ENCODE measurements at places on chromosomes 4 and X. TPM values are rescaled to one million over a fixed set of nuclear protein-coding genes. Genes with fewer than 3 reads are reported as not detected.

GAB3 gene
- 7.4 TPM for total RNA-seq

TEX13D gene
- not detected for total RNA-seq

AWAT2 gene
- not detected for total RNA-seq

RAB39B gene
- total RNA-seq, result 0.35 TPM

FGD1 gene
- total RNA-seq, result 4.4 TPM

PTTG2 gene
- total RNA-seq, result not detected

DNA sequence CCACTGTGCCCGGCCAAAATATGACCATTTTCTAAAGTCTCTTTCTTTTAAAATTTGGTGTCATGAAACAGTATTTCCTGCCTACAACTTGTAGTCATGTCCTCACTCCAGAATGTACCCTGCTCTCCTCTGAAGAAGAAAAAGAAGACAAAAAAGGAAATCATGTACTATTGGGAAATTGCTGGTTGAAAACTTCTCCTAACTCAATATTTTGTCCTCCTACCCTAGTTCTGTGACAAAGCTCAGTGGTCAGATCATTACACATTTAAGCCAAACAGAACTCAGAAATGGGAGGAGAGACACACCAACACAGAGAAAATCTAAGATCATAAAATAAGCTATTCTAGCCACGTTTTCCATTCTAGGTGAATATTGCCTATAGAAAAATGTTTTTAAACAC is 127.7 kb downstream of the IRF2 start:
- no peak for DNase-seq

GRCh38 chrX:48071064-48071985 is at the start of gene ZNF630:
Gene ZNF630 (minus strand): TSS chrX:48071640. CDS start chrX:48066886, 4,754 bp downstream.
- DNase-seq, result peak; percentile 79

- DNase-seq, result no peak
Measured at GRCh38 chr4:185298728-185299430, 89.5 kb downstream of the SNX25 start.

DNA sequence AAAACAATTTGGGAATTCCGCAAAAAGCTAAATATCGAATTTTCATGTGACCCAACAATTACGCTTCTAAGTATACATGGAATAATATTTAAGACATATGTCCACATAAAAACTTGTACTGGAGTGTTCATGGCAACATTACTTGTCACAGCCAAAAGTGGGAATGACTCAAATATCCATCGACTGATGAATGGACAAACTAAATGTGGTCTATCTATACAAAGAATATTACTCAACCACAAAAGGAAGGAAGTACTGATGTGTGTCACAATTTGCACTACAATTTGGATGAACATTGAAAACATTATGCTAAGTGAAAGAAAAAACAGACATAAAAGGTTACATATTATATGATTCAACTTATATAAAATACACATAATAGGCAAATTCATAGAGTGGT is 71.9 kb downstream of the AFF2 start:
- DNase-seq, result no peak

GRCh38 chr4:3112201-3112600 is 37.7 kb downstream of the HTT start:
- no peak for DNase-seq

GRCh38 chrX:150362599-150363481 is at the start of gene MAMLD1:
Gene MAMLD1 (plus strand): TSS chrX:150363317. CDS start chrX:150445517, 82,200 bp downstream.
- DNase-seq, result peak; percentile 61

GRCh38 chr4:31094474-31094873 is 374.3 kb downstream of the PCDH7 start:
- DNase-seq, result no peak

DNA sequence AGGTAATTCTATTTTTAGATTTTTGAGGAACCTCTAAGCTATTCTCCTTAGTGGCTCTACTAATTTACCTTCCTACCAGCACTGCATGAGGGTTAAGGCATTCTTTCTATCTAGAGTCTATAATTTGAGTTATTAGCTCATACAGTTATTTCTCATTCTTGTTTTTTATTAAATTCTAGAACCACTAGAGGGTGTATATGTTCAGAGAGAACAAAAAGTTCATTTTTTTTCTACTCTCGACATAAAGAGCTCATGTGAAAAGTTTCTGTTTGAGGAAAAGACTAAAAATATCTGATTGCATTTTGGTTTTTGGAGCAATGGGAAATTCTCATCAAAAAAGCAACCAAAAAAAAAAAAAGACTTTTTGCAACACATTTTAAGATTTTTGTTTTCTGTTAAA is 57.0 kb upstream of the LRAT start:
- DNase-seq, result no peak

GRCh38 chr4:186688150-186688943 is 35.3 kb downstream of the FAT1 start:
- no peak for DNase-seq

GRCh38 chr4:1472911-1473518 is 66.8 kb upstream of the NKX1-1 start:
- DNase-seq, result no peak
